Activated T-helper 1 cell treated with anti-CD3 and anti-CD28 coated beads, Interleukin-12 subunit alpha, Interleukin-12 subunit beta, Interleukin-2, Interleukin-4 antibody, amounts not matched to agents 30 ng/mL and 10 ng/mL and 1 ng/mL, durations not matched to agents 14 hours and 24 hours and 36 hours (primary cell): ENCODE measurements at places on chromosomes 7 and 10. TPM values are rescaled to one million over a fixed set of nuclear protein-coding genes. Genes with fewer than 3 reads are reported as not detected.

DNA sequence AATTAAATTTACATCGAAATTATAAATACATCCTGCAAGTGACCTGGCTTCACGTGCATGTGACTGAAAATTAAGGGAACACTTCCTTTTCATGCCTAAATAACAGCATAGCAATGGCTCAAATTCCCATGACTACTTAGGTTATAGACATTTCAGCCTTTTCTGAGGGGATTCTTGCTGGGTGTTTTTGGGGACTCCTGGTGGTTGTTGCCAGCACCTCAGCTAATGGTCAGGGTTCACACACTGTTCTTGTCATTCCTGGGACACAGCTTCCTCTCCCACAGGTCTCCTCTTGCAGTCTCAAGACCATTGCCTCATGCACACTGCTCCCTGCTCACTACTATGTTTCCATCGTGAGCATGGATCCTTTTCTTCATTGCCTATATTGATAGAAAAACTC, 148.9 kb upstream of the GLI3 start:
- no peak for DNase-seq

DNA sequence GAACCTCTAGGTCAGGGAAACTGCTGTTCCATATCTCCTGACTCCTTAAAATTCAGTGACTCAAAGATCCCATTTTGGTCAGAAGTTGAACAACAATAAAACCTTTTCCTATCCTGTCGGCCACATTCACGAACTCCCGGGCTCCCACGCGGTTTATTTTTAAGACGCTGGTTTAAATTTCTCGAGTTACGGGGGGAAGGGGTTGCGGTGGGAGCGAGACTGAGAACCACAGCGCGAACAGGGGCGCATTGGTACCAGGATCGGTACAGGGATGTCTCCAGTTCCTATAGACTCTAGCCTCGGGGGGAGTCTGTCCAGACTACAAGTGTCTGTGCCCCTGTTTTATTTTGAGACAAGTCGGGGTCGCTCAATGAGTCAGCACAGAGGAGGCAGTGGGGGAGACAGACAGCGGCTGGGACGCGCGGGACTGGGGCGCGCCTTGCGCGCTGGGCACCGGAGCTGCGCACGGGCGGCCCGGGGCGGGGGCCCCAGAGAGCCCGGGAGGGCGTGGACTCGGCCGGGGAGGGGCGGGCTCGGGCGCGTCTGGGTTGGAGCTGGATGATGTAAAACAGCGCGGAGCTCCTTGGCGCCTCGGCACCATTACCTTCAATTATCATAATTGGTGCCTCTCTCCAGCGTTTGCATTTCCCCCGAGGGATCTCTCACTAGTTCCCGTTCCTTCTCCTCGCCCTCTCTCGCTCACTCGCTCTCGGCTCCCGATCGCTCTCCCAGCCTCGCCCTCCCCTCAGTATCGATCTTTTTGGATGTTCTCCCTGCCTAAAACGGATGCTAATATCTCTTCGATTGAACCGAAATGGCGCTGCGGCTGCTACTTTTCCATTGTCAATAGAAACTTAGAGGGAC, 8.7 kb upstream of the BAMBI start:
- DNase-seq = peak; percentile 29

DNA sequence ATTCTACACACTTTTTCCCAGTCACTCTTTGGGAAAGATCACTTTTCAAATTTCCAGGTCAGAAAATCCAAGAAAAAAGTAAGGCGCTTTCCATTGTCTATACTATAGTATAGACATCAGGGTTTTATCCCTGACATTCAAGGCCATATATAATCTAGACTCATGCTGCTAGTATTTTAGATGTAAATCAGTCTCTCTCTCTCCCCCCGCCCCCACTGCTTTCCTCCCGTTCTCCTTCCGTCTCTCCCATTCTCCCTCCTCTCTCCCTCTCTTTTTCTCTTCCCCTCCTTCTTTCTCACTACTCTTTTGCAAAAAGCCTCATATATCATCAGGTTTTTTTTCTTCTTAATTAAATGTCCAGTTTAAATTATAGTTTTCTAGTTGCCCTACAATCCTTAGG, 154.8 kb downstream of the PHF14 start:
- DNase-seq = no peak

LEP gene
- total RNA-seq = not detected in 2 replicates

DNA sequence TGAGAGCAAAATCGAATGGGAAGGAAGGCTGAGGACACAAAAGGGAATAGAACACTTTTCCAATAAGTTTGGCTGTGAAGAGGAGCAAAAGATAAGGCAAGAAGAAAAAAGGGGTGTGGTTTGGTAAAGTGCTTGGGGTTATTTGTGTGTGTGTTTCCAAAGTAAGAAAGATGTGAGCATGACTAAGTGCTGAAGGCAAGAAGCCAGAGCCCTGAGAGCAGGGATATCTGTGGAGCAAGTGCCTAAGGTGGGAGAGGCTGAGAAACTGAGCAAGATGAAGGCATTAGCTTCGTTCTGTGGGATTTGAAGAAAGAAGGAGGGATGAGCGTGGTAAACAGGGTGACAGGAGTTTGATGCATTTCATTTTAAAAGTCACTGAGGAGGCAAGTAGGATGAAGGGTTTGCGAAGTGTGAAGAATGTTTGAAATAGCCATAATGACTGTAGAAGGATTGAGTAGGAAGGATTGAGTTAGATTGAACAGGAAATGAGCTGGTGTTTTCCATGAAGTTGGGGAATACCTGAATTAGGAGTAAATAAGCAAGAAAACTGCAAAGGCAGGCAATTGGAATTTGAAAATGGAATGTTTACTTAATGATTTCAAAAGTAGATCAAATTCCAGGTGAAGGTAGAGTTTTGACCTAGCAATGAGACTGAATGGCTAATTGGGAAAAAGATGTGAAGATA, 19.9 kb upstream of the SP4 start:
- no peak for DNase-seq

DNA sequence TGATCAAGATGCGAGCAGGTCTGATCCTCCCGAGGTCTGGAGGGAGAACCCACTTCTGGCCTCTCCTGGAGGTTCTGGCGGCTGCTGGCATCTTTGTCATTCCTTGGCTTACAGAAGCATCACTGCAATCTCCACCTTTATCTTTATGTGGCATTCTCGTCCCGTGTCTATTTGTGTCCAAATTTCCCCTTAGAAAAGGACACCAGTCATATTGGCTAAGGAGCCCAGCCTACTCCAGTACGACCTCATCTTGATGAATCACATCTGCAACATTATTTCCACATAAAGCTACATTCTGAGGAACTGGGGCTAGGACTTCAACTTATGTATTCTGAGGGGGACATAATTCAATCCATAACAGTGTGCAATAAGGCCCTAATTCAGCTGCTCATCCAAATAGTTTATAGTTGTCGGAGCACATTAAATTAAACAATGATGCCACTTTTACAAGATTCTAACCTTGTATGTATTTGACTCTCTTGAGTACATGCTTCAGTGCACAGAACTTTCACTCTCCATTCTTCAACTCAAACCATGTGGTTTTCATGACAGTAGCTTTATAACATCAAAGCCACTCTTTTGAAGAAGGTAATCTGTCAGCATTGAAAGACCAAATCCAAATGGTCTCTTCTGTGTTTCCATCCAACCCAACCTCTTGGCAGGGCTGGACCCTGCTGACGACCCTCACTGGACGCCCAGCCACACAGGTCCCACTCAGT, 86.2 kb upstream of the DDC start:
- DNase-seq = no peak

CCAR1 gene
- 102 and 106 TPM in 2 replicates for total RNA-seq

- no peak for DNase-seq
Measured at GRCh38 chr10:101285519-101286070, 56.3 kb upstream of the LBX1 start.

DNA sequence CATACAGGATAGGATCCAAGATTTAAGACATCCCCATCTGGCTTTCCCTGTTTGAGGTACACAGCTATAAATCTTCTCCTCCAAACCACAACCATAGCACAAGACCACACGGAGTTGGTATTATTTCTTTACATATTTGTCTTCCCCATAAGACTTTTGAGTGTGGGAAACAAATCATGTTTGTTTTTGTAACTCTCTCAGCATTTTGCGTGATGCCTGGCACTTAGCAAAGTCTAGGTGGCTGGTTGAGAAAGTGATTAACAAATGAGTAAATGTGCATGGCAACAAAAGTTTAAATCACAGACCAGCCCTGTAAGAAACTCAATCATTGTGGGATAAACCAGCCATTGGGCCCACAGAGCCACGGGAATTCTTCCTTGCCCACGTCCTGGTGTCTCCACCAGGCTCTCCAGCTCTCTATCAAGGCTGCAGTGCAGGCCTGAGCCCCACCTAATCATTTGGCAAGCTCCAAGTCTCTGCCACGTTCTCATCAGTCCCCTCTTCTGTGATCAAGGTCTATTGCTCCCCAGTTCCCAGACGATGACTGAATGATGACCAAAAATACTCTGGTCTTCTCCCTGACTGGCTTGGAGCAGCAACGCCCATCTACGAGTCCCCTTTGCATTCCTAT, 317.8 kb downstream of the TNS3 start:
- DNase-seq = no peak

WEE2 gene
- 0.10 and 0.12 TPM in 2 replicates for total RNA-seq

DNA sequence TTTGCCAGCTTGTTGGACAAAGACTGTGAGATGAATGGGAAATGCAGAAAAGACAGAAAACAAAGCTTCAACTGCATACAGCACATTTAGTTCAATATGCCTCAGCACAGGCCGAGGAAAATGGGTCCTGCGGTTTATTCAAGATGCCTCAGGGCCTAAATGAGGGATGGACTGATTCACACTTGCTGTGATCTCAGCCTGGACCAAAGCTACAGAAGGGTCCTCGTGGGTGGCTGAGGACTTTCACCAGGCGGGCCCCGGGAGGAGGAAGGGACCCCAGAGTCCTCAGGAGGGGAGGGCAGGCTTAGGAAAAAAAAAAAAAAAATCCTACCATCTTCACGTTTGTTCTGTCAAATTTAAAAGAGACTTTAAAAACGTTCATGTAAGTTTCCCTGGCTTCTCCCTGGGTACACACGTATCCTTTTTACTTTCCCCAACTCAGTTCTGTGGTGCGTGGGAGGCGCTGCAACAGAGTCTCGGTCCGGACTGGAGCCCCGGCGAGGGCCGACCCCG, 624 bp upstream of the ZNF783 start:
- no peak for DNase-seq

SPAM1 gene
- total RNA-seq = not detected in 2 replicates

IRF5 gene
- total RNA-seq = 19.8 and 21.2 TPM in 2 replicates

FGFR2 gene
- not detected in 2 replicates for total RNA-seq

GRCh38 chr10:48271047-48271730, 3.3 kb downstream of the FRMPD2 start:
- DNase-seq = no peak

GRCh38 chr10:25493122-25493893, 318.5 kb downstream of the GPR158 start:
- no peak for DNase-seq

GRCh38 chr10:1233031-1233430, 176.8 kb downstream of the WDR37 start:
- DNase-seq = no peak
